ENCODE measurements at places on chromosomes 1 and 21.
A peak's percentile ranks its signal among the peaks of the same experiment; 100 is the strongest.

DNA sequence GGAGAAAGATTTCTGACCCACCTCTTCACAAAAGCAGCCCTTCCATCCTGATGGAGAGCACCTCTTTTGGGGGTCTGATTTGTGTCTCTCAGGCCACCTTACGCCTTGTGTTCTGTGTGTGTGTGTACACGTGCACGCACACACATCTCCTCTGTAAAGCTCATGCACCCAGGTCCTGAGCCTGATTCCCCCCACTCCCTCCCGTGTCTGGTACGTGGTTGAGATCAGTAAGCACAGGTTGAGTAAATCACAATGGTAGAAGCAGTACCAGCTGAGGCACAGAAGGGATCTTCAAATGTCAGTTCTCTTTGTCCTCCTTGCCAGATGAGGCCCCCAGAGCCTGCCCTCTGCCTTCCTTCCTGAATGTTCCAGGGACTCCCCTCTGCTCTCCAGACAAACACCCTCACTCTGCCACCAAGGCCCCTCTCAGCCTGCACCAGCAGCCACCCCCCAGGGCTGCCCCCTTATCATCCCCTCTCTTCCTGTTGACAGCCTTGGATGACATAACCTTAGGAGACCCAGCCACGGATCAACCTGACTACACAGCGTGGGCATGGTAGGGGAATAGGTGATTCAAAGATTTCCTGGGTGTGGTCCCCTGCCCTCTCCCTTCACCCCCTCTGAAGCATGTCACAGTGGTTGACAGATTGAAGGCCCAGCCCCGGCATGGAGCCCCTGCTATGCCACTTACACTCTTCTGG lies 112.8 kb downstream of the HIVEP3 start:
- DNase-seq = no peak

DNA sequence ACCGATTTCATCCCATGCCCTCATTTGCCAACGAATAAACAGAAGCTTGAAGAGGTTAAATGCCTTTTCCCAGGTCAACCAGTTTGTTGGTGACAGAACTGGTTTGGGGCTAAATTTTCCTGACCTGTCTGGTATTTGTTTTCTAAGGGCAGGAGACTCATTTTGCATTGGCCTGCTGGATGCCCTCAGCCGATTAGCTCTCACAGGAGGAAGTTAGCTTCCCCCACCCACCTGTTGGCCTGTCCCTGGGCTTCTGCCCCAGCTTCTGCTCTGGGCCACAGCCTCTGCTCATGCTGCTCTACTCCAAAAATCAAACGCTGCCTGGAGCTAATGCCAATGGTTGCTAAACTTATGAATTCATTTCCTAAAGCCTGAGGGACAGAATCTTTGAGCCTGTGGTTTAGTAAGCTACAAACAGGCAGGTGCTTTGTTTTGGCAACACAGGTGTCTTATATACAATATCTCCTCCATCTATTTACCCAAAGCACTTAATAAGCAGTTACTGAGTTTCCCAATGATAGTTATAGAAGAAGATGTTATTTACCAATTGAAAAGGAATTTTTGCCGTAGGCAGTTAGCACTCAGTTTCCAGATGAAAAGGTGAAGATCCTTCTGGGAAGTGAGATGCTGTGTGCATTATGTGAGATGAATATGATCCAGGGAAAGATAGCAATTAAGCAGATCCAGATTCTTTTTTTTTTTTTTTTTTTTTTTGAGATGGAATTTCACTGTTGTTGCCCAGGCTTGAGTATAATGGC lies 82.3 kb downstream of the TM2D1 start:
- DNase-seq = no peak

- no peak for DNase-seq
Observed at GRCh38 chr1:60732977-60733401, 349.4 kb upstream of the NFIA start.

- DNase-seq = no peak
Observed at GRCh38 chr1:97170300-97170699, 448.7 kb downstream of the PTBP2 start.

DNA sequence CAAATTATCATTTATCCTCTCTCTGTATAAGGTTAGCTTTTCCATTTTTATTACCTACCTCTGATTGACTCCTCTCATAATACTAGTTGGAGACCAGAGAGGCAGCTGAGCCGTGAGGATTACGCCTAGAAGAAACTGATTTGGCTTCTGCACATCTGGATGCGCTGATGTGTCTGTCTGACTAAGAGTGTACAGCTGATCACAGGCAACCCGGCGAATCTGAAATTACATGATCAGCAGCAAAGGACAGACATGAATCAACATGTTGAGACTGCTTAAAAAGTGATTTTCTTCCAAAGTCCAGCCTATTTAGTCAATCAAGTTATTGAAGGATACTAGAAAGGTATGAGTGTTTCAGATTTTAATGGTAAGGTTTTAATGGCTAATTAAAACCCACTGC lies 81.2 kb downstream of the PCSK9 start:
- no peak for DNase-seq

DNA sequence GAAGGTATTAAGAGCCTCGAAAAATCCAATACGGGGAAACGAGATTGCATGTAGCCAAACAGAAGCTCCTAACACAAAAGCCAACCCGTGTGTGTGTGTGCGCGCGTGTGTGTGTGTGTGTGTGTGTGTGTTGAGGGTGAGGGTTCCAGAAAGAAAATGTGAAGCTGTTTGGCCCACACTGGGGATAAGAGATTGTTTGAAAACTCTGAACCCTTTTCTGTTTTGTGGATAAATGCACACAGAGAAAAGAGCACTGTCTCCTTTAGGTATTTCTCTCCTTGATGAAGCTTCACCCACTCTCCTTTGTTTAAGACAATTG lies 1.9 kb downstream of the WLS start:
- DNase-seq = no peak

GRCh38 chr1:168454211-168454815 lies 89.5 kb downstream of the XCL2 start:
- DNase-seq = no peak

- no peak for DNase-seq
Observed at GRCh38 chr1:33736496-33736895, 127.4 kb upstream of the HMGB4 start.

DNA sequence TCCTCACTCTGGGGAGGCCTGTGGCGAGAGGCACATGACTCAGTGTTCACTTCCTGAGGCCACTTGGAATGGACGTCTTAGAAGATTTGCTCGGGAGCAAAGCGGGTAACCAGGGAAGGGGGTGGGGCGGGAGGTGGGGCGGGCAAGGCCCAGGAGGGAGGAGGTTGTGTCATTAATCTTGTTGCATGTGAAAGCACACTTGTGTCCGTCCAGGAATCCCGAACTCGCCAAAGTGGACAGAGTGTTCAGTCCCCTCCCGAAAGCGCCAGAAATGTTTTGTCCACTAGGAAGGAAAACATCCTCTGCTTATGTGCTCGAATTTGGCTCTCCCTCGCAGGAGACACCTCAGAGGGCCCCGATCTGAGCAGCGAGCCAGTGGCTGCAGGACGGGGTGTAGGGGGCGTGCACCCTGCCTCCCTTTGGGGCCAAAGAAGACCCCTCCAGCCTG lies 84.2 kb downstream of the SPSB1 start:
- no peak for DNase-seq

DNA sequence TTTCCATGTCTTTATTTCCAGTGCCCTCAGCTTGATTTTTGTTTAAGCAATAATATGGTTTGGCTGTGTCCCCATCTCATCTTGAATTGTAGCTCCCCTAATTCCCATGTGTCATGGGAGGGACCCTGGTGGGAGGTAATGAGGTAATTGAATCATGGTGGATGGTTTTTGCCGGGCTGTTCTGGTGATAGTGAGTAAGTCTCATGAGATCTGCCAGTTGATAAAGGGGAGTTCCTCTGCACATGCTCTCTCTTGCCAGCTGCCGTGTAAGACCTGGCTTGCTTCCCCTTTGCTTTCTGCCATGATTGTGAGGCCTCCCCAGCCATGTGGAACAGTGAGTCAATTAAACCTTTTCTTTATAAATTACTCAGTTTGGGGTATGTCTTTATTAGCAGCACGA lies 559.6 kb upstream of the ADAMTS5 start:
- no peak for DNase-seq

DNA sequence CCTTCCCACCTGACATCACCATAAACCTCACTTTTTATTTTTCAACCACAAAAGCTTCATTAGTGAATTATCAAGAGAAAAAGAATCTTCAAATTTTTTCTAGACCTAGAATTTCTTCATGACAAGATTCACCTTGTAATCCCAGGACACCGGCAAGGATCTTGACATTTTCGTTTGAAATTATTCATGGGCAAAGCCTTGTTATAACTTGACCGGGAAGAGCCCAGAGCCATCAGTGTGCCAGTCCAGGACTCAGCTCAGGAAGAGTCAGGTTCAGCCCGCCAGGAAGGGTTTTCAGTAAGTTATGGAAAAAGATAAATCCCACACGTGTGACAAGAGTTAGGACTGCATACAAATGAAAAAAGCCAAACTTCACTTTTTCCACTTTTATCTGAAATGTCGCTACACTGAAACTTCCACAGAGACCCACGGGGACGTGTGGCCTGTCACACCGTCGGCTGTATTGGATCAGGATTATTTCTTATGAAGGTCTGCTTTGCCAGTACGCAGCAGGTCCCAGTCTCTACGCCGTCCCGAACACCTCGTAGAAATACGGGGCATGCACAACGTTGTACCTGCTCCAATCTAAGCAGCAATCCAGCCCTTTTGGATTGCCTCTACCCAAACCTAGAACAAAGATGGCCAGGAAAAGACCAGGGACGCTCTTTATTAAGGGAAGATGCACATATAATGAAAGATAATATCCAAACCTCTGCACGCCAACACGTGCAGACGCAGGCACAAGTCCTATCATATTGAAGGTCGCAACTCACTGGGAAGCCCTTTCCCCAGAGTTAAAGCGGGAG lies 916 bp downstream of the F3 start:
- DNase-seq = no peak

DNA sequence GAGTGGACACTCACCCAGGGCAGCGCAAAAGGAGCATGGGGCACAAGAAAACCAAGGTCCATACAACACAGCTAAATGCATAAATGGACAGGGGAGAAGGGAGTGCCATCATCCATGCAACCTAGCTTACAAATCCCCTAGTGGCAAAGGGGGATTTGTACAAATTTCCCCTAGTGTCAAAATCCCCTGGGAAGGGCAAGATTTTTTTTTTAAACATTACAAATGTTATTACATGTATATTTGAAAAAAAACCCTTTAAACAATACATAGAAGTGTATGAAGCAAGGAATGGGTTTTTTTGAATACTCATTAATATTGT lies 89.6 kb upstream of the IVNS1ABP start:
- DNase-seq = no peak

DNA sequence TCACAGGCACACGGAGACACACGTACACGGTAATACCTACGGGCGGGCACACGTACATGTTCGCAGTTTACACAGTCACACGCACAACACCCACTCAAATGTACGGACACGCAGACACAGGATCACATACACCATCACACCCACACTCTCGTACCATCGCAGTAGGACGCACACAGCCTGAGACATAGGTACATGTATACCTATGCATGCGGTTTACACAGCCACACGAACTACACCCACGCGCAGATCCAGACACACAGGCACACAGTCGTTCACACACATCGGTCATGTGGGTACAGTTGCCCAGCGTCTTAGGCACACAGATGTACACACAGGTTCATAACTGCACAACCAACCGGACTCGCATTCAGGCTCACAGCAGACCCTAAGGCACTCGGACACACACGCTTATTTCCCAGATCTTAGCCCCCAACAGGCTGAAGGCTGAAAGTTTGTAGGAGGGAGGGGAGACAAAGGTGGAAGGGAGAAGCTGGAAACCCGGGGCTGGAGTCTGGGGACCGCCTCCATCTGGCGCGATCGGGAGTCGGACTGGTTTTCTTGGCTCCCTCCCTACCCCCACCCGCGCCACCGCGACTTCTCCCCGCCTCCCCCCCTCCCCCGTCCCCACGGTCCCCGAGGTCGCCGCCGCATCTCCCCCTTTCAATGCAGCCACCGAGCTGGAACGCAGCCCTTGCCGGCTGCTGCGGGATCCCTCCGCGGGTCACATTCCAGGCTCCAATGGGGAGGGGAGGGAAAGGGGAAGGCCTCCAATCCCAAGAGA lies 51.9 kb upstream of the SYNC start:
- DNase-seq = no peak

DNA sequence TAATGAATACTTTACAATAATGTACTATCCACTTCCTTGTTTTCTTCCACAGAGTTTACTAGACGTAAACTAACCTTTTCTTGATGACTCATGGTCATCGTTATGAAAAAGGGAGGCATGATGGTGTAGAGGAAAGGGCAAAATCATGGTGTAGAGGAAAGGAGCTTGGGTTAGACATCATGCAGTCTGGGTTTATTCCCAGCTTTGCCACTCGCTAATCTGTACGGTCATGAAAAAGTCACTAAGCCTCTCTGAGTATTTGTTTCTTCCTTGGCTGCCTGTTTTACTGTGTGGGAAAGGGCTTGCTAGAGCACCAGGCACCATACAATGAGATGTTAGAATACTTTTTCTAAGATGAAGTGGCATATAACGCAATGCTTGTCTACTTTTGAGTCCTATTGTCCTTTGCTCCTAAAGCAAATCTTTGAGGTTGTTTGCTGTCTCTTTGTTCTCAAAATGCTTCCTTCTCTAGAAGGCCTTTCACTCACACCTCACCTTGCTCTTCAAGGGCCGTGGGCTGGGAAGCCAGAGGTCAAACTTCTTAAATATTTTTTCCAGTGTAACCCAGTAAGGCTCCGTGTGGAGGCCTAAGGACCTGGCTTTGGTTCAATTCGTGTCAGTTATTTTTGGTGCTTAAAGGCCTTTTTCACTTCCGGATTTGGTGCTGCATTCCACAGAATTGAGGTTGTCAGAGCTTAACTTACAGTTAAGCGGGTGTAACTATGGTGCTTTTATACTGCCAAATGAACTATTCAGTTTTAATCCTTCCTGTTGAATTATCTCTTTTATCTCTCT lies 9.9 kb upstream of the ETV3 start:
- peak; percentile 82 for DNase-seq

DNA sequence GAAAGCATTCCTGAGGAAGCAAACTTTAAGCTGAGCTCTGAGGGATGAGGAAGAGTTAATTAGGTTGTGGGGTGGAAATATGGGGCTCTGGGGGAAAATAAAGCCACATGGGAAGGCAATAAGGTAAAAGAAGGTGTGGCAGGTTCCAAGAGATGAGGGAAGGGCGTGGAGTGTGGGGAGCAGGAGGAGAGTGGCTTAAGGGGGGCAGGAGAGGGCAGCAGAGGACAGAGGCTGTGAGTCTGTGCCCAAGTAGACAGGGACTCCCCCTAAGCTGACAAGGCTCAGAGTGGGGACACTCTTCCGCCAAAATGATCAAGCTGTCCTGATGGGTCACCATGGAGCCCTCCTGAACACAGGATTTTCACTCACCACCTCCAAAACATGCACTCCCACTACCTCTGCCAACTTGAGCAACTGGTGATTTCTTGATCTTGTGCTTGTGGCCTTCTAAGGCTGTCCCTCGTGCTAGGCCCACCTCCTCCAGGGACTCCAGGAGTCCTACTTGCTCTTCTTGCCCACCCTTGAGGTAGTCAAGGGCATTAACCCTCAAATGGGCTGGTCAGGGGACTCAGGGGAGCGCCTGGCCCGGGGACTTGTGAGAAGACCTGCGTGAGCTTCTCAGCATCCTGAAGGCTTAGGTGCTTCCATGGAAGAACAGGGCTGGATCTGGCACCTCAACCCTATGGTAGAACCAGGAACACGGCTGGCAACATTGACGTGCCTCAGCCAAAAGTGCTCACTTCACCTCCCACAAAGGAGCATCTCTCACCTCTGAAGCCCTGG lies 23.4 kb downstream of the DMAP1 start:
- no peak for DNase-seq

GRCh38 chr21:44511219-44511937 lies 28.6 kb downstream of the KRTAP10-1 start:
- no peak for DNase-seq
